ENCODE measurements at places on chromosomes 4 and X. TPM values are rescaled to one million over a fixed set of nuclear protein-coding genes. Genes with fewer than 3 reads are reported as not detected.
A peak's percentile ranks its signal among the peaks of the same experiment; 100 is the strongest.

- no peak for DNase-seq
Measured at GRCh38 chr4:107130157-107130556, 94.0 kb upstream of the DKK2 start.

- no peak for DNase-seq
Measured at GRCh38 chr4:25103418-25103817, 56.8 kb downstream of the SEPSECS start.

DNA sequence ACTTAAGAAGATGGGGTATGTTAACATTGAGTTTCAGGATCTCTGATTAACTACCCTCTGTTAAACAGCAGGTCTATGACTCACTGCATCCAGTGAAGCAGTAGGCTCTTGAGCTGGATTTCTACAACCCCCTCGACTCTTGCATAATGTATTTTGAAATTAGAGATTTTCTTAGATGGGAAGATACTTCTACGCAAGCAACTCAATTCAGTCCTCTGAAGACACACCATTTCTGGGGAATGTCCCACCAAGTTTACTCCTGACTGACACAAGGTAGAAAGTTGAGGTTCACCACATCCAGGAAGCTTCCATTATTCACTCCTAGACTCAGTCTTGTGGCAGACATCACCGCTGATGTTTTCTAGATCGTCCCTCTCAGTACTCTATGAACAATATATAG lies 12.9 kb downstream of the PALLD start:
- DNase-seq, result peak; percentile 88

DNA sequence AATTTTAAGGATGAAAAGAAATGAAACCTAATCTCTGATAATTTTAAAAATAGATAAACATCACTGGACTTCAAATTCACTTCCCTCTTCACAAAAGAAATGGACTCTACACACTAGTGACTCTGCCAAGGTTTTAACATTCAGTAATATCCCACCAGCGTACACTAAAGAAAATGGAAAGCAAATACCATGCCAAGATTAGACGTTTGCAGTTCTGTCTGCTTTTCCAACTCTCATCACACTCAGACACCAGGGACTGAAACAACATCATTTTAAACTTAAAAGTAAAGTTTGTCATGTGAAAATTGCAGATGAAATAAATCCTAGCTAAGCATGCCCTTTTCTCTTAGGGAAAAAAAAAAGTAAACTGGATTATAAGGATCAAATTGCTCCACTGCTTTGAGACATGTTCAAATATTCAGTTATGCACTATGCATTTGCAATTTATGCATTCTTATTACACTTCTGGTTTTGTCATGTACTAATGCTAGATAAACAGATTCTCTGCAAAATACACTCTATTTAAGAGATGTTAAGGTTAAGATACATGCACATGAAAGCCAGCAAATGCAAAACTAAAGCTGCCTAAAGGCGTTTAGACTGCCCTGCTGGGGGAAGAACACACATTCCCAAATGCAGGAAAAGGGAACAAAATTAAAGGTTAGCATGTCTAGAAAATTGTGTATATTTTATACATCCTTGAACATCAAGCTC lies 534.4 kb upstream of the EPHA5 start:
- no peak for DNase-seq

MAOA gene
- total RNA-seq, result 9.9 TPM
